Activated naive CD4-positive, alpha-beta T cell treated with anti-CD3 and anti-CD28 coated beads, Interleukin-2, amount 50 U/mL, for 72 hours (primary cell): ENCODE measurements at places on chromosomes 13 and 19.

- DNase-seq, result no peak
Observed at GRCh38 chr19:51800473-51801244, 5.7 kb downstream of the FPR3 start.

GRCh38 chr13:51834581-51835171 lies 10.3 kb downstream of the TMEM272 start:
- DNase-seq, result no peak

GRCh38 chr13:38952827-38953226 lies 37.8 kb downstream of the STOML3 start:
- DNase-seq, result no peak

GRCh38 chr19:13935765-13936510 lies 2.3 kb downstream of the PODNL1 start:
- no peak for DNase-seq

GRCh38 chr19:49436381-49437017 lies 4.8 kb downstream of the SLC17A7 start:
- DNase-seq, result no peak

- DNase-seq, result no peak
Observed at GRCh38 chr19:42225718-42226292, 5.7 kb downstream of the ZNF526 start.

DNA sequence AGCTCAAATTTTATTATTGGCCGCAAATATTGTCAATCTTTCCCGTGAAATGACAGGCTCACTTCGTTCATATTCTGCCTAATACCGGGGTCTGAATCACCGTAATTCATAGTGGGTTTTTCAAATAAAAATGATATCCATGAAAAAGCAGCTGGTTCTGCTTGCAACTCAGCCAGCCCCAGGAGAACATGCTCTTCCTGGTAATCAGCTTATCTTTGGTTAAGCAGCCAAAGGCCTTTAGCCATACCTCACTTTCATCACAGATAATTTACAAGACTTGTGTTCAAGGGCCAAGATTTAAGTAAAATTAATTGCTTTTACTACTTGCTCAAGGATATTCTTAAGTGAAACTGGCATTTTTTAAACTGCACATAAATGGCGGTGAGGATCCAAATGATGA lies 22.5 kb downstream of the RNASEH2B start:
- no peak for DNase-seq

DNA sequence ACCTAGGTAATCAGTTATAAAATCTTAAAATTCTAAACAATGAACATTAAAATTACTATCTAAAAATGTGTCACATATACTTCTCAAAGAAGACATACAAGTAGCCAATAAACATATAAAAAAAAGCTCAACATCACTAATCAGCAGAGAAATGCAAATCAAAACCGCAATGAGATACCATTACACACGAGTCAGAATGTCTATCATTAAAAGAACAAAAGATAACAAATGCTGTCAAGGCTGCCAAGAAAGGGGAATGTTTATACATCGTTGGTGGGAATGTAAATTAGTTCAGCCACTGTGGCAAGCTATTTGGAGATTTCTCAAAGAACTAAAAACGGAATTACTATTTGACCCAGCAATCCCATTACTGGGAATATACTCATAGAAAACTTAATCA lies 310.3 kb upstream of the EDNRB start:
- no peak for DNase-seq

DNA sequence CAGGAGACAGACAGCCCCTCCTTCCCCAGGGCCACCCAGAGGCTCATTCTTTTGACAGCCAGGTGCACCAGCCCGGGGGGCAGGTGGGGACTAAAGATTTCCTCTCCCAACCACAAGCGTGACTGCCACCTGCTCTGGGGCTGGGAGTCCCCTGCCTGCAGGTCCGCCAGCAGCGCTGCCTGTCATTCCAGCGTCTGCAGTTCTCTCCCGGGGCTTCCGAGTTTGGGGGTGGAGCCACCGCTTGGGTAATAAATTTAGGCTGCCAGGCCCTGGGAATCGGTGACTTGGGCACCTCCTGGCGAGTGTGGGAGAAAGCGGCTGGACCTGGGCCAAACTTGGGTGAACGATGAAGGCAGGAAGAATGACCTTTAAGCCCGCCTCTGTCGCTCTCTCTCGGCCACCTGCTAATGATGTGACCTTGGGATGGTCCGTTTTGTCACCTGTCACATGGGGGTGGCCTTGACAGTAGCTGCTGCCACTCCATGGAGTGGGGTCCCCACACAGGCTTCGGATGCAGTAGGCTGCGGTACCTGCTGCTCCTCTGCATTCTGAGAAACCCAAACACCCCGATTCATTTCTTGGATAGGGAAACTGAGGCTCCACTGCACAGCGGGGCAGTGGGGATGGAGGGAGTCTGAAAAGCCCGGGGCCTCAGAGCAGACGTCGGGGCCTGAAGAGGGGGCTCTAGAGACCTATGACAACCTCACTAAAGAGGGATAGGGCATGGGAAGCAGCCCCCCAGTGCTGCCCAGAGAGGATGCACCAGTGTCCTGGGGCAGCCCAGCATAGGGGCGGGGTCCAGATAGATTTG lies 12.8 kb downstream of the FUT6 start:
- DNase-seq, result no peak

DNA sequence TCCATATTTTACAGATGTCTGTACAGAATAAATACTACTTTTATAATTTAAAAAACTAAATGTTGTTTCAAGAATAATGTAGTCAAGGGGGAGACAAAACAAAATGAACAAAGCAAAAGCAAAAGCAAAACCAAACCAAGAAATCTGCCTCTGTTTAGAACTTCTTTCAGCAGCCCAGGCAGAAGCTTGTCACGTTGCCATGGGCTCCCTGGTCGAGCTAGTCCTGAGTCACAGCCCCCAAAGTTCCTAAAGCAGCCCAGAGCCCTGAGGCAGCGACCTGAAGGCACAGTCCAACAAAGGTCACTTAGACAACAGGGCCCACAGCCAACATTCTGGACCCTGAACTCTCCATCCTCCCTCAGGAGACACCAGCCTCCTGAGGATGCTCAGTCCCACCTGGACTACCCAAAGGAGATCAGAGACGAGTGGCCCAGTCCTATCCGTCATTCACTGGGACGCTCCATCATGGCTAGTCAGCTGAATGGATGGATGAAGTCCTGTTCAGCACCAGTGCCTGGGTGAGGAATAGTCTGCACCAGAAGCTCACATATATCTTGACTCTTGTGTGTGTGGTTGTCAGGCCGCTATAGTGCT lies 41.7 kb downstream of the SIAH3 start:
- DNase-seq, result no peak

DNA sequence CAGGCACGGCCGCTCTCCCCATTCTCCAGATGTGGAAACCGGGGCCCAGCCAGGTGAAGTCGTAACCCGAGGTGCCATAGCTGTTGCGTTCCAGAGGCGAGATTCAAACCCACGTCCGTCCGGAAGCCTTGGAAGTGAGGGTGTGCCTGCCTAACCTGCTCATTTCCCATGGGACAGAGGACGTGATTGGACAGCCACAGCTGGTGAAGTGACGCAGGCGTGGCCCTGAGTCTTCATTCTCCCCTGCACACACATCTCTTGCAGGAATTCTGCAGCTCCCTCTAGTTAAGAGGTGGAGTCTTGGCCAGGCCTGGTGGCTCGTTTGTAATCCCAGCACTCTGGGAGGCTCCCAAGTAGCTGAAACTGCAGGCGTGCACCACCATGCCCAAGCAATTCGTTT lies 16.8 kb downstream of the MEIS3 start:
- DNase-seq, result no peak
